AG10803 (cell line): ENCODE measurements at places on chromosomes 3 and 15.

DNA sequence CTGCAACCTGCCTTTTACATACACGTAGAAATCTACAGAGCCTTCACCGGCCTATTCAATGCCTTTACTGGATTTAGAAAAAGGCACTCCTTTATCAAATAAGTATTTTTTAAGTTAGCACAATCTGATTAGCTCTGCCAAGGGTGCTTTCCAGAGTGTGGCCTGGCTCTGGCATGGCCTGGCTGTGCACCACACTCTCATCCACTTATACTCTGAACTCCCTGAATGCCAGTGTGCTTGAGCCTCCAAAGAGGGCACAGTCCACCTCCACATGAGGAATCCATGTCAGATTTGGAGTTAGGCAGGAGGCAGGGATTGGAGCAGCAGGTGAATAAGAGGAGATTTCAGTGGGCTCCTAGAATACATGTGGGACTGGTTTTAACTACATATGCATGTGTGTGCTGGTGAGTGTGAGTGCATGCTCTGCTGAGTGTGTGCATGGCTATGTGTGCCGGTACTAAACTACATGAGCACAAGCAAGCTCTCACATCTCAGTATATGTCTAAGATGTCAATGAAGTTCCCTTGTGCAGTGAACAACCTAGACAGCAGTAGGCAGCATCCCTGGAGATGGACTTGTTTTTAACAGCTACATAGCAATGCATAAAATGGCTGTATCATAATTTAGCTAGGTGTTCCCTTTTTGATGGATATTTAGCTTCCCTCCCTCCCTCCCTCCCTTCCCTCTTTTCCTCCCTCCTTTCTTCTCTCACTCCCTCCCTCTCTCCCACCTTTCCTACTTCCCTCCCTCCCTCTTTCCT lies 17.8 kb upstream of the ZFAND6 start:
- no peak for DNase-seq

- no peak for DNase-seq
Measured at GRCh38 chr3:13770170-13771169, 109.4 kb downstream of the WNT7A start.

GRCh38 chr3:184351511-184352148 lies 9.8 kb downstream of the CLCN2 start:
- no peak for DNase-seq

DNA sequence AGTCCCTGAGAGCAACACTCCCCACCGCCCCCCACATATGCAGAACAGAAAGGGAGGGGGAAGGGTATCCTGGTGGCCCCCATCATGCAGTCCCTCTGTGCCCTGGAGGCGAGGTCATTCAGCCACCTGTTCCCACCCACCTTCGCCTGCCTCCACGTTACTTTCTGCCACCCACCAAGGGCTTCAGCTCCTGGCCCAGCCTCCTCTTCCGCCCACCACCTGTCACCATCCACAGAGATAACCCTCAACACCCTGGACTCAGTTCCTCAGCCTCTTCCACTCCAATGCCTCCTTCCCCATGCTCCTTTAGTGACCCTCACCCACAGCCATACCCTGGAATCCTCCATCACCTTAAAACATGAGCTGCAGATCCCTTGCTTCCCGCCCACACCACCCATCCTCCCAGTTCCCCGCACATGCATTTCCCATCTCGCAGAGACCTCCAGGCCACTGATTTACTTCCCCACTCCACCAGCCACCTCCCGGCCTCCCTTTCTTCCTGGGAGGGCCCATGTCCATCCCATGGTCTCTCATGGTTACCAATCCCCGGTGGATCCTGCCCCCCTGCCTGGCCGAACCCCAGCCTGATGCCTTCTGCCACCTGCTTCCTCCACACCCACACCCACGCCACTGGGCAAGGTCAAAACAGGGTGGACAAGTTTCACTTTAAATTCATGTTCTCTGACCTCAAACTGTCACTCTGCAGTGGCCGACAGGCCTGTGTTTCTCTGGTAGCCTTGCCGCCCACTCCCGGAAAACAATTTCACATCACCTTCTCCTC lies 18.2 kb downstream of the HOMER2 start:
- no peak for DNase-seq

GRCh38 chr15:39354189-39354588 lies 226.7 kb upstream of the THBS1 start:
- no peak for DNase-seq

DNA sequence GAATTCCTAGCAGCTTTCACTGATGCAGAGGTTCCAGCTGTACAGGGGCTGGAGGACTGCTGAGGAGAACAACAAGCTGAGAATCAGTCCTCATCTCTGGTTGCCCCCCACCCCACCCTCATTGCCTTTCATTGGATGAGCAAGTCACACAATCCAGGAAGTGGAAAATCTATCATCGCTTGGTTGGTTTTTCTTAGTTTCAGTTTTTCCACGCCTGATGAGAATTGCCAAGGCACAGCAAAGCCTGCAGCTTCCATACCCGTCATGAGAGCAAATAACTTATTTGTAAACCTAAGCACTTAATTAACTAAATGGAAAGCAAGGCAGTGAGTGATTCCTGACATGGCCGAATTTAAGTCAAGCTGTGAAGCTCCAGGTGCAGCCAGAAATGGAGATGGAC lies 21.4 kb upstream of the LIPC start:
- peak; percentile 69 for DNase-seq

GRCh38 chr15:73052653-73053397 lies 562 bp downstream of the NEO1 start:
- DNase-seq = peak; percentile 19

- peak; percentile 63 for DNase-seq
Measured at GRCh38 chr3:14231998-14232501, 53.4 kb downstream of the LSM3 start.

GRCh38 chr3:42501681-42502428 lies 588 bp upstream of the VIPR1 start:
- DNase-seq = no peak

DNA sequence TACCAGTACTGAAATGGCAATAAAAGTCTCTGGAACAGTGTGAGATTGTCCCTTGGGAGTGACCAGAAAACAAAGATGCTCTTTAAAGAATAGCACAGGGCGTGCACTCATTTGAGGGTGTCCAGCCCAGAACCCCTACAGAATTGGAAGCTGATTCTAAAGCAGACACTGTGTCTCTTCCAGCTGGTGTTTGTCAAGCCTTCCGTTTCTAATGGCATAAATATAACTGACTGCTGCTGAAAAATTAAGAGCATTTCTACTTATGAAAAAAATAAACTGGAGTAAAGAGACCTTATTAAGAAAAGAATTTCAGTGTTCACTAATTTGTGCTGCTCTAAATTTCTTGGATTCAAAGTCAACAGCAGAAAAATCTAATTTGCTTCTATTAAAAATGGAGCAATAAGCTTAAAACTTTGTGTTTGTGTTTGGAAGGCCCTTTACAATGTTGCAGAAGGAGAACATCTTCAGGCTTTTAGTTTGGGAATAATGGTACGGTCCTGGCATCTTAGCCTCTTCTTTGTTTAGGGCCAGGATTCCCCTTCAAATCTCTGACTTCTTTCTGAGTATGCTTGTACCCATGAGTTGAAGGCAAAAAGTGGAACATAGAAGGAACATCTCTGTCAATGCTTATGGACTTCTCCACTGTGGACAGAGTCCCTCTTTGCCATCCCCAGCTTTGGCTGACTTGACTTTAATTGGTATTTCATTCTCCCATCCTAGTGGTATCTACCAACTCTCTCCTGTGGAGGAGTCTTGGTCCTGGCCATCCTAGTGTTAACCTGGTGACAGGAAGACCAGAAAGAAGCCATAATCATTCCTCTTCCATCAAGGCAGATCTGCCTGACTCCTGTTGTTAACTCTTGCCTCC lies 65.9 kb downstream of the THSD4 start:
- DNase-seq = no peak

DNA sequence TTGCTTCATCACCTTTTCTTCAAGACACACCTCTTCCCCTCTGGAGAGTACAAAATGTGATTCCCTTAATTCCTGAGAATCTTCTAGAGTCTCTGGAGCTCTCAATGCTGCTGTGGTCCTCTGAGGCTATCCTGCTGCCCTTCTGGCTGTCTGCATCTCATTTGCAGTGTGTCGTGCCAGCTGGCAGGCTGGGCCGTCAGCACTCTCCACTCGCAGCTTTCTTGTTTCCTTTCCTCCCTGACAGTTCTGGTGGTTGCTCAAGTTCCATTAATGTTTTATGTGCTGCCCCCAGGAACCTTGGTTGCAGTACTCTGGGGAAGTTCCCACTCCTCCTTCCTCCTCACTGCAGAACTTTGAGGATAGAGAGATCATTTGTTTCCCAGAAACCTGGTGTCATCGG lies 210.8 kb upstream of the ROPN1 start:
- peak; percentile 54 for DNase-seq

- DNase-seq = no peak
Measured at GRCh38 chr3:55989366-55989765, 478.9 kb downstream of the ERC2 start.

DNA sequence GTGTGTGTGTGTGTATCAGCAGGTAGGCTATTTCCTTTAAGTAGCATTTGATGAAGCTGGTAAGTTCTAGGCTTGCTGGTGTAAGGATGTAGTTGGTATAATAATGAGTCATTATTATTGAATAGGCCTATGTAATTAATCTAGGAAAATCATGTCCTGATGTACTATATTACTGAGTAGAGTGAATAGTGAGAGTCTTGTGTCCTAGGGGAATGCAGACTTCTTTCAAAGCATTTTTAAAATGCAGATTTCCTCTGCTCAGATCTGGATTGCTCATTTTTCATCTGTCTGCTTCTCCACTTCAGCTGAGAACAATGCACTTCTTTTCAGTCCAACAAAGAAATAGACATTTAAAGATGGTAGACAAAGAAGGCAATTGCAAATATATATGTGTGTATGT lies 434.2 kb upstream of the ONECUT1 start:
- no peak for DNase-seq

DNA sequence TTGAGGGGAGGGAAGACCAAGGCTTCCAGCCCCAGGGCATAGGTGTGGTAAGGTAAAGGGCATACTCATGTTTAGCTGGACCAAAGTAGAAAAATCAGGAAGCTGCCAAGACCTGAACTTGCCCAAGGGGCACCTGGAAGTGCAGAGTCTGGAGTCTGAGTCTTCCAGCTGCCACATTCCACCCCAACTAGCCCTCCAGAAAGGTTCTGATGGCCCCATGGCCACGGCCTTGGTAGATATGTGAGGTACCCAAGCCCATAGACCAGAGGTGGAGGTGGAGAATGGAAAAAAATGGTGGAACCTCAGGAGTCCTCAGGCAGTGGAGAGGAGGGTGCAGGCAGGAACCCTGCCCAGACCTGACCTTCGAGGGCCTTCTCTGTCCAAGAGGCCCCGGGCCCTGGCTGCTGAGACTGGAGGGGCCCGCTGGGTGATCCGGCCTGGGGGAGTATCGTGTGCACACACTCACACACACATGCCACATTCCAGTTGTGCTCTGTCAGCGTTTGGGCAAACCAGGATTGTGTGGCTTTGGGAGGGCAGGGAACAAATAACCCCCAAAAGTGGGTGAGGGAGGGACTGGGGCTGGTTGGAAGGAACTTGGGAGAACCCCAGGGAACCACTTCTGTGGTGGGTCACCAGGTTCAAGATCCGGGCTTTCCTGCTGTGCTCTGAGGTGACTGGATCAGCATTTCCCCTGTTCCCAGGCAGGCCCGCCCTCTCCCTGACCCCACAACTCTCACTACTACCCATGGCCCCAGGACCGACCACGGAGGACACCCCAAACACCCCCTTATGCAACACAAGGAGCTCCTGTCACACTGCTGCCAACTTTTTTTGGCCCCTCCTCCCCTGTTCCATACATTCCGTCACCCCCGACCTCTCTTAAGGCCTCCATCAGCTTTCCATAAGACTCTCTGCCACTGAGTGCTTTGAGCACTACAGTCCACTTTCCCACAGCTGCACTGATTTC lies 11.6 kb downstream of the MYL3 start:
- no peak for DNase-seq

GRCh38 chr15:39999538-40000200 lies 39.3 kb downstream of the SRP14 start:
- DNase-seq = no peak

GRCh38 chr3:72009851-72010443 lies 225.0 kb upstream of the PROK2 start:
- DNase-seq = peak; percentile 35

DNA sequence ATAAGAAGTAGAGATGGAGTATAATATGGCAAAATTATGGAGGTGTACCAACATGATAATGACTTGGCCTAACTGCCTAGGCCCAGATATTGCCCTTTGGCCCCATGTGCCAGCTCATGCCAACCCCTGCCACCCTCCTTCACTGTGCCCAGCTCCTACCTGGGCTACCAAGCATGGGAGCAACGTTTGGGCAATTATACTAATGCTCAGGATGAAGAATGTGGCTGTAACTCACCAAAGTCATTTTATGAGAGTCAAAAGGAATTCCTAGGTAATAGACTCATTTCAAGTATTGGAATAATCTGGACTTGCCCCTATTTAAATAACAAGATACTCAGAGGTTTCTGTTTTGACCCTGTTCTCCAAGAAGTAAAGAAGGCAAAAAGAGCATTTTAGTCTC lies 240.2 kb upstream of the IL12A start:
- DNase-seq = no peak

GRCh38 chr3:54670201-54671000 lies 257.5 kb downstream of the LRTM1 start:
- DNase-seq = no peak

GRCh38 chr15:67829647-67830504 lies 4.6 kb downstream of the SKOR1 start:
- DNase-seq = no peak

DNA sequence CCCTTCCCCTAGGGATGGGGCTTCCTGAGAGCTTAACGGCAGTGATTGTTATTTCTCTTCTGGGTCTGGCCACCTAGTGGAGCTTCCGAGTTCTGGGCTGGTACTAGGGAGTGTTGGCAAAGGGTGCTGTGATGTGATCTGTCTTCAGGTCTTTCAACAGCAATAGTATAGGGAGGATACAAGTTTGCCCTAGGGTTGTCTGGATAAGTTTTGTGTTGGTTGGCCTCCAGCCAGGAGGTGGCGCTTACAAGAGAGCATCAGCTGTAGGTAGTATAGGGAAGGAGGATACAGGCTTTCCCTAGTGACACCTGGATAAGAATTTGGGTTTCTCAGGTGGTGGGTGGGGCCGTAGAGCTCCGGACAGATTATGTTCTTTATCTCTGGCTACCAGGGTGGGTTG lies 19.2 kb upstream of the CPOX start:
- DNase-seq = no peak

GRCh38 chr3:150036780-150037179 lies 66.1 kb upstream of the PFN2 start:
- DNase-seq = no peak

GRCh38 chr15:63861946-63862517 lies 28.3 kb upstream of the HERC1 start:
- DNase-seq = no peak

DNA sequence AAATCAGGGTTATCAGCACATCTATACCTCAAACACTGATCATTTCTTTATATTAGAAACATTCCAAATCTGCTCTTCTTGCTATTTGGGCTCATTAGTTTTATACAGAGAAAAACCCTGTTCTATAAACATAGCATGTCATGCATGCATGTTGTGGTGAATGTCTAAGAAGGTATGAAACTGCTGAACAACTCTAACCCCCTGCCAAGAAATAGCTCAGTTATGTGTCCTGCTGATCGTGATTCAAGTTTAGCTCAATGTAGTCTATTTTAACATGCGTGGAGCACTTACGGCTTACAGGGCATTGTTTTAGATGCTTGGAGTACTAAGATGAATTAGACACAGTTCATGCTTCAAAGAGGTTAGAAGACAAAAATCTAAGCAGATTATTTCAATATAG lies 35.8 kb downstream of the MYH15 start:
- DNase-seq = peak; percentile 22

GRCh38 chr15:62301993-62302675 lies 137.0 kb upstream of the C2CD4B start:
- DNase-seq = peak; percentile 61
